Fibroblast of skin of left biceps (primary cell): ENCODE measurements at places on chromosomes 13 and 19.

DNA sequence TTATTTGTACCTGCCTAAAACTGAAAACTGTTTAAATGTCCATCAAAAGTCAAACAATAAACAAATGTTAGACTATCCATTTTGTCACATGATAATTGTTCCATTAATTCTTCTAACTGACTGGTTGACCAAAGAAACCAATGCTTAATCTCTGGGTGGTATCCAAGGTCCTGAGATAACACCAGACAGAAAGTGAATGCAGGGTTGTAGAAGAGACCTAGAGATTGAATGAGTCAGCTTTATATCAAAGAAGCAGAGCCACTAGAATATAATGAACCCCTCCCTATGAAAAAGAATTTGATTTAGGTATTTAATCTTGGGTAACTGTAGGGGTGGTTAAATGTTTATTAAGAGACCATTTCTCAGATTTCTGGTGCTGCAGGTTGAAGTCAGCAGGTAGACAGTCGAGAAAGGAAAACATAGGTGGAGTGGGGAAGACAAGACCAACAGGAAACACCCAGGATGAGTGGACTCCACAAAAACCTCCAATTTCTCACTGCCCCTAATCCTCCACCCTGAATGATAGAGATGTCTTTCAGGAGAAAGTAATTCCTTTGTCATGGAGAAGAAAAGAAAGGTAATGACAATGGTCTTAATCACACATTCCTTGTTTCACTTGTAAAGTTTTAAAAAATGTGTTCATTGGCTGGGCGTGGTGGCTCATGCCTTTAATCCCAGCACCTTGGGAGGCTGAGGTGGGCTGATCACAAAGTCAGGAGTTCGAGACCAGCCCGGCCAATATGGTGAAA is 536.4 kb downstream of the IRS2 start:
- DNase-seq, result no peak

- DNase-seq, result no peak
Measured at GRCh38 chr13:62171697-62172096, 756.0 kb upstream of the PCDH20 start.

- DNase-seq, result no peak
Measured at GRCh38 chr19:35673121-35673804, 6.9 kb downstream of the UPK1A start.

GRCh38 chr19:17755977-17756670 is 4.8 kb downstream of the FCHO1 start:
- DNase-seq, result no peak

- no peak for DNase-seq
Measured at GRCh38 chr19:39390451-39390750, 505 bp downstream of the PAF1 start.

DNA sequence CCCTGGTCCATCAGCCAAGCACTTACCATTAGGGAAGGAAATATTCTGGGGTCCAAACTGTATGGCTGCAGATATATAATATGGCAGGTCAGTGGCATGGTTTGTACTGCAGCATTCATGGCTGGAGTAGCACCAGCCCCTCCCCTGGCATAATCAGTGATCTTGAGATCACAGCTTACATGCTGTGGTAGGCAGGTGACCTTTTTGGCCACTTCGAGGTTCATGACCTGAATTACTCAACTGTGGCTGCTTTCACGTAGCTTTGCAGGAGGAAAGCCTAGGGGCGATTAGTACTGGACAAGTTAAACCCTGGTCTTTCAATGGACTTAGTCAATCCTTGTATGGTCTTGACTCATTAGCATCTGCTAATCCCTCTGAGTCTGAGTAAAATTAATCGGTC is 169.8 kb downstream of the SPRY2 start:
- no peak for DNase-seq

- no peak for DNase-seq
Measured at GRCh38 chr13:36347531-36348210, 1.5 kb upstream of the SPART start.

- no peak for DNase-seq
Measured at GRCh38 chr13:25232937-25233515, 54.3 kb downstream of the MTMR6 start.

DNA sequence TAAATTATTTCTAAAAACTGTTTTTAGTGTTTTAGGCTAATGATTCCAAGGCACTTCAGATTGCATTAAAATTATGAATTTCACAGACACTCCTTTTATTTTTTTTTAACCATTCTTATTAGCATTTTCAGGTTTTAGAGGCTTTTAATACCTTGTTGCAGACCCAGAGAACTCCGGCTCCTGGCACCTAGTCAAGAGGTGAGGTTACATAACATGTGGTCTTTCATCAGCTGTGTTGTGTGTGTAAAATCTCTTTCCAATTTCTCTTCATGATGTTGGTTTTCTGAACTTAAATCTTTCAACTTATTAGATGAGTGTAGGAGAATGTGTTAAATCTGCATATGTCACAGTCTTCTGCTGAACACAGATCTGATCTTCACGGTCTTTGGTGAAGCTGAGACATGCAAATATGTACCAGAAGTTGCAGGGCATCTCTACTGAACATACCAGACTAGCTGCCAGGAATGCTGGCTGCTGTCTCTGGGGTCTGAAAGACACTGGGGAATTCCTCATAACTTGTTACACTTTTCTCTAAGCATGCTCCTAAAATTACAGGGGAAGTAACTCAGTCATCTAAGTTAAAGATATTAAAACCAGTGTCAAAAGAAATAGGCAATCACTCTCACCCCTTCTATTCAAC is 1165.3 kb downstream of the EFNB2 start:
- DNase-seq, result no peak

- DNase-seq, result no peak
Measured at GRCh38 chr19:37948362-37948761, 41.4 kb downstream of the SIPA1L3 start.

- no peak for DNase-seq
Measured at GRCh38 chr13:72565893-72566292, 161.5 kb downstream of the MZT1 start.

- DNase-seq, result no peak
Measured at GRCh38 chr13:93834051-93834450, 607.4 kb downstream of the GPC6 start.

GRCh38 chr13:44300895-44301638 is 72.6 kb upstream of the SERP2 start:
- no peak for DNase-seq

DNA sequence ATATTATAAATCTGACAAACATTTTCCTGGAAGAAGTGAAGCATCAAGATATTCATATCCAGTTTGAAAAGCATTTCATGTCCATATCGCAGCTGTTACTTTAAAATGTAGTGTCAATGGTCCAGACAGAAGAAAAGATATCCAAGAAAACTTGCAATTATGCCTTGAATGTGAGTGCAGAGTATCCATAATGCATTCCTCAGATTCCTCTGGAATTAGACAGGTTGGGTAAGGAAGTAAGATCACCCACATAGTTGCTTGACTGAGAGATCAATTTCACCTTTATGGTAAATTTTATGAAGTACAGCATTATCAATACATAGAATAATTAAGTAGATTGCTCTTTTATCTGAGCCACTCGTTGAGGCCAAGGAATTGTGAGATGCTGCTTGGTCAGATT is 327.0 kb upstream of the SLITRK5 start:
- DNase-seq, result no peak

DNA sequence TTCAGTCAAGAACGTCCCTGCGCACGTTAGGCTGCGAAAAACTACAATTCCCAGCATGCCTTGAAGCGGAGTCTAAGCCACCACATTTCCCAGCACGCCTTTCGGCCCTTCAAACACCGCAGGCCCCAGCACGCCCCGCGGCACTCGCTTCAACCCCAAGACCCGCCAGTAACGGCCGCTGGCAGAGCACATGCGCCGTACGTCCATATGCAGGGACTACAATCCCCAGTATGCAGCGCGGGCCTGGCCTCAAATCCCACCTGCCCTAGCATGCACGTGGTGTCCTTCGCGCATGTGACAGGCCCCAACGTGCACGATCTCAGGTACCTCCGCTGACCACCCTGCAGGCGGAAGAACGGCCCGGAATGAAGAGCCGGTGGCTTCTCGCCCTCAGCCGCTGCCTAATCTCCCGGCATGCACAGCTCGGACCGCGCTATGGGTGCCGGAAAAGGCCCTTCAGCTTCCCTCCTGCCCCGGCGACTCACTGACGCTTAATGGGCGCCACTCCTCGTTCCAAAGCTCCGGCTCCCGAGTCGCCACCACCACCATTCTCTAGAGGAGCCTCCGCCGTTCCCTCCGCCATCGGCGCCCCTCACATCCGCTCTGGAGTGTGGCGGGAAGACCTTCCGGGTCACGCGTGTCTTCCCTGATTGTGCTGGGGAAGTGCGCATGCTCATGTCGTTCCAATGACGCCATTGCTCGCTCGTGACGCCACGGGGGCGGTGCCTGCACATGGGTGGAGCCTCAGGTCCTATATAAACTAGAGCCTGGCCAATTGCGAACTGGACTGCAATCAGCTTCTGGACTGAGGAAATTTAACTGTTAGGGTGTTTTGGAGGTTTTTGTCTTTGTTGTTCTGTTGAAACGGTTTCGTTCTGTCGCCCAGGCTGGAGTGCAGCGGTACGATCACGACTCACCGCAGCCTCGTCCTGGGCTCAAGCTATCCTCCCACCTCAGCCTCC is at the start of gene DUS3L:
DUS3L (minus strand) TSS at position 605 of the 962 bp plus-strand sequence; CDS start at position 583, 22 bp downstream.
- DNase-seq, result peak; percentile 94

GRCh38 chr13:45299194-45299593 is 41.8 kb downstream of the TPT1 start:
- no peak for DNase-seq

DNA sequence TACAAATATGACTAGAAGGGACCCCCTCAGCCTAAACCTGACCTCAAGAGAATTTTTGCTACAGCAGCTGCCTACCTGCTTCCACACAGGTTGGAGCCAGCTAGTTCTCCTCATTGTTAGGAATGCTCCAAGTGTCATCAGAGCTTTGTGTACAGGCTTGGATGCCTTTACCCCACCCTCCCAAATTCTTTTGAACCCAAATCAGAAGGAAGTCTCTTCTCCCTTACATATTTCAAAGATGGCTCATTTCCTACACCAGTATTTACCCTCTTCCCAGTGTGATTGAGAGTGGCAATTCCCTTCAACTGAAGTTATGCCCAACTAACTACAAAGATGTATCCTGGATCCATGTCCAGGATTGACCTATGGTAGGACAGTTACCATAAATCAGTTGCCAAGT is 323.2 kb downstream of the OXGR1 start:
- DNase-seq, result no peak

- no peak for DNase-seq
Measured at GRCh38 chr19:54888239-54888638, 14.2 kb downstream of the FCAR start.

DNA sequence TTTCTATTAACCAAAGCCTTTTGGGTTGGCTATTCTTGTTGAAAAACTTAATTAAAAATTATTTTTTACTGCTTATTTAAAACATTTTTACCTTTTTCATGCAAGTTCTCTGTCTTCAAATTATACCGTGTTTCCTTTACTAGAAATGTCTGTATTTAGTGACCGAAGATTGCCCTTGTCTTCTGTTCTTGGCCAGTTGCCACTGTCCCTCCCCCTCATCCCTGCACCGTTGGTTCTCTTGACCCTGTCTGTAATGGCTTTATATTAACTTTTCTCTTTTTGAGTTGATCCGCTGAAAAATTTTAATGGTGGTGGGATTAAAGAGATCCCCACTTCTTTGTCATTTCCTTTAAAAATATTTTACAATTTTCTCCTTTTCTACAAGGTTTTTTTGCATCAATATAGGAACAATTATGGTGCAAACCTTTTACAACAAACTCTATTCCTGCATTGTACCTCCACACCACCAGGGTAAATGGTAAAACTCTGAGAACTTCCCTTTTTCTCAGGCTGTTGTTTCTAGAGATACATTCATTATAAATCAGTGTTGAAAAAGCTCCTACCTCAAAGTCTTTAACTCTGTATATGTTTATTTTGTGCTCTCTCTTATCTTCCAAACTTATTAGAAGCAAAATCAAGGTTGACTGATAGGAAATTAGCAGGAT is 12.9 kb upstream of the RNF113B start:
- DNase-seq, result no peak

GRCh38 chr13:113309473-113309872 is 12.4 kb downstream of the LAMP1 start:
- DNase-seq, result no peak

GRCh38 chr13:108249150-108249549 is 20.4 kb upstream of the TNFSF13B start:
- DNase-seq, result no peak

DNA sequence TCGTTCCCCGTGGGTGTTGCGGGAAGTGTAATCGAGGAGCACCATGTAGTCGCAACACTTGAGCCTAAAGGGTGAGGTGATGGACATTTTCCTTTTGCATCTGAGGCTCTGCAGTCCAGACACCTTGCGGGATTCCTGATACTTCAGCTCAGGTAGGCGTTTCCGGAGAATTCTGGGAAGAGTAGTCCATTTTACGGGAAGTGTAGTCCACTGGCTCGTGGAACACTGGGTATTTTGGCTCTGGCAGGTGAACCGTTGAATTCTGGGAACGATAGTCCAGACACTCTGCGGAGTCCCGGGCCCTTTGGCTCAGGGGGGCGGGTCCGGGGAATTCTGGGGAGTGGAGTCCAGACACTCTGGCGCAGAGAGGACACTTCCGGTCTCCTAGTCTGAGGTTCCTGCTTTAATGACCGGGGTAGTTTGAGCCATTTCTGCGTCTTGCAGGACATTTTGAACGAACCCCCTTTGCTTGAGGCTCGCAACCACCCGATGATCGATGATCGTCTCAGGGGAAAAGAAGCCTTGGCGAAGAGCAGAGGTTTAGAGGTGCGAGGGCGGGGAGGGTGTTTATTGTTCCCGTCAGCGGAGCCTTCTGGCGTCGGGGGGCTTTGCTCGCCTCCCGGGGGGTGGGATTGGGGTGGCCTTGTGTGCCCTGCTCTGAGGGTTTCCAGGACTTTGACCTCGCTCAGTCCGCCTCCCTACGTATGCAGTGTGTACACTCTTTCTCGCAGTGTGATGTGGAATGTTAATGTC is at the start of gene ZNF223:
ZNF223 (plus strand) TSS at position 387 of the 753 bp plus-strand sequence. CDS start 3,141 bp downstream, outside the sequence.
- DNase-seq, result peak; percentile 81
